Effector CD8-positive, alpha-beta T cell (primary cell): ENCODE measurements at places on chromosomes 11 and 22.

GRCh38 chr22:32216911-32217310, 12.0 kb upstream of the RFPL2 start:
- DNase-seq: no peak

DNA sequence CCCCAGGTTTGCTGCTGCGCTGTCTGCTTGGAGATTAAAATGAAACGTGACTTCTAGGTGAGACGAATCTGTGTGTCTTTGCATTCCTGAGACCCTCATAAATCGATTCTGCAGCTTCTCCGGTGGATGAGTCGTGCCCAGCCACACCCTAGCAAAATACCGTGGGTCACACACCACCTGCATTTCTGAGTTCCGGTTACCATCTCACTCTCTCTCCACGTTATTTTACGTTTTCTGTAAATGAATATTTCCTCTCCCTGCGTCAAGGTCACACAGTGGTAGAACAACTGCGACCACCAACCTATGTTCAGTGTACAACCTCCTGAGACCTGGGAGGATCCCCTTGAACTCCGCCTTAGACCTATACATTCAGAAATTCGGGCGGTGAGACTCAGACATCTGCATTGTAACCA, 1.1 kb downstream of the YWHAH start:
- DNase-seq: no peak

- no peak for DNase-seq
These were observed 4.7 kb downstream of the CCDC34 start for GRCh38 chr11:27358296-27358695.

DNA sequence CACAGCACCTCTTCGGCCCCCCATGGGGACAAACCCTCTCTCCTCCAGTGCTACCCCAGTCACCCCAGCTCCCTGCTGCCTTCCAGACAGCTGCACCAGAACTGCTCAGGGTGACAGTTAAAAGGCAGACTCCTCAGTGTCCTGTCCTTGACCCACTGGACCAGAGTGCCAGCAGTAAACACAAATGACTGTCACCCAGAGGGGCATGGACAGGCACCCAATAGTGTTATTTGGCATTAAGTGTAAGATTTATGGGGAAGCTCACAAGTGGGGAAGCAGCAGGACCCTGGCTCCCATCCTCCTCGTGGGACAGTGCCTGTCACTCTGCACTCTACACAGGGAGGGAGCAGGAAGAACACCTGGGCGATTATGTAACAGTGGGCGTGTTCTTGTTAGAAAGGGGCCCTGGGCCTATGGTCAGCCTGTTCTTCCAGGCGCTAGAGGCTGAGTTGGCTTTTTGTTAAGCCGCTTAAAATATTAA, 5.0 kb downstream of the RPS19BP1 start:
- no peak for DNase-seq

- no peak for DNase-seq
These were observed 46.5 kb downstream of the SLC22A12 start for GRCh38 chr11:64637334-64638017.

DNA sequence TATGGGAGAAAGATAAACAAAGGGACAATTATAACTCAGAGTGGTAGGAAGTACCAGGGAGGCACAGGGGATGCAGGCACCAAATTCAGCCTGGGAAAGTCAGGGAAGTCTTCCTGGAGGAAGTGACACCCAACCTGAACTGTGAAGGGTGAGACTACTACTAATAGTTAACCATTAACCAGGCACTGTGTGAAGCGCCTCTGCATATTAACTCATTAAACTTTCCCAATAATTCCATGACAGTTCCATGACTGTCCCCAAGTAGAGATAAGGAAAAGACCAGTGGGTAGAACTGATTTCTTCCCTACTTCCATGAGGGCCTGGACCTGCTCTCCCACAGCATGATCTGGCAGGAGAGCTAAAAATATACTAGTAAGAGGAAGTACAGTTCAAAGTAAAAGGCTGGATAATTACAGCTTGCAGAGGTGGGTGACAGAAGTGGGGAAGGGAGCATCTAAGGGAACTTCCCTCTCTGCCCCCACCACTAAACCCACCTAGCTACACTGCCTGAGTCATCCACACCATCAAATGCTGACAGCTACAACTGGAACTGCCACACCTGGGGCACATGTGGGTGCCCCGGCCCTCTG, 4.7 kb upstream of the AP1B1 start:
- DNase-seq: no peak

DNA sequence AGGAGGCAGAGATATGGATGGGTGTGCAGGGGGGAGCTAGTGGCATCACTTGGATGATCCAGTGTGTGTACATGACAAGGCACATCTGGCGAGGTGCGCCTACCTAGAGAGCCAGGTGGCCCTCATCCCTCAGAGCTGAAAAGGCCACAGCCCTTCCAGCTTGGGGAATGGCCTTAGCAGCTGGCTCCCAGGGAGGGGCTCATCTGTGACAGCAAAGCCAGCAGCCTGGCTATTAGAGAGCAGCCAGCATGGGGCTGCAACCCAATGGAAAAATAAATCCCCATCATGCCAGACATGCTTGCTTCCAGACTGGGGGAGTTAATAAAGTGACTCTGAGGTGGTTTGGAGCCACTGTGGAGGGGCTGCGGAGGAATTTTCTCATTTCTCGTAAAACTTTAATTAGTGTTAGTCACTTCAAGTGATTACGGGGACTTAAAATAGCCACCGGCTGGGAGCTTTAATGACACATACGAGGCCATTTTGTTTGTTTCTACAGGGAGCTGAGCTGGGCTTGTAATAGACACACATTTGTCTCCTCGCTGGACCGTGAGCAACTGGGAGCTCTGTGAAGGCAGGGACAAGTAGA, 111.2 kb upstream of the ALX4 start:
- no peak for DNase-seq

DNA sequence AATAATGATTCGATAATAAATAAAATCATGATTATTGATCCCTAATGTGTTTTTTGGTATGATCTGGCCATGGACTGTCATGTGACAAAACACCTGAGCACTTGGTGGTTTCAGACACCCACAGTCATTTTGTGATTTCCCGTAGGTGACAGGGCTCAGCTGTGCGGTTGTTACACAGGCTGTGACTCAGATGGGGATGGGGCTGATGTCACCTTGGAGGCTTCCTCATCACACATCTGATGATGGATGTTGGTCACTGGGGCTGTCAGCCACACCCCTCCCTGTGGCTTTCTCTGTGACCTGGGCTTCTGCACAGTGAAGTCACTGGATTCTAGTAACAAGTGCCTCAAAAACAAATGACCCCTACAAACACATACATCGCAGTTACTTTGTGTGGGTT, 995.1 kb downstream of the BRD1 start:
- DNase-seq: no peak

GRCh38 chr11:122784325-122784955, 53.9 kb upstream of the CRTAM start:
- DNase-seq: no peak

DNA sequence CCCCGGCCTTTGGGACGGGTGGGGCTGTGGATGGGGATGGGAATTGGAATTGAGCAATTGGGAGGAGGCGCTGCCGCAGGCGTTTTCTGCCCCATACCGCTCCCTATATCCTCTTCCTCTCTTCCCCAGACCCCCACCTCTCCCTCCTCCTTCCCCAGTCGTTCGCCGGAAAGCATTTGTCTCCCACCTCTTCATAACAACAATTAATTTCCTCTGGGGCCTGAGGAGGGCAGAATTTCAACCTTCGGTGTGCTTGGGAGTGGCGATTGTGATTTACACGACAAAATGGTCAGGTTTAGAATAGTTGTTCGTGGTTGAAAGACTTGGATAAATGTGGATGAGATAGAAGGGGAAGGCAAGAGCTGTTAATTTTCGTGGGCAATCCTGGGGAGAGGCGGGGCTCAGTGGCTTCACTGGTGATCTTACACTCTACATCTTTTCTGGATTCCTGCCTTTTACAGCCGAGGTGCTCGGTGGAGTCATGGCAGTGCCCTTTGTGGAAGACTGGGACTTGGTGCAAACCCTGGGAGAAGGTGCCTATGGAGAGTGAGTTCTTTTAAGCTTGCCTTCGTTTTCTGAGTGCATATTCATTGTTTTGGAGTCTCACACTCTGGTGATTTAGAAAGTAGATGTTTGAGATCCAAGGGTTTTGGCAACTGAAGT, 1.5 kb downstream of the CHEK1 start:
- no peak for DNase-seq
